ENCODE measurements at places on chromosomes 7 and 10.

- no peak for DNase-seq
These were observed 103.7 kb downstream of the MACC1 start for GRCh38 chr7:20113427-20114027.

DNA sequence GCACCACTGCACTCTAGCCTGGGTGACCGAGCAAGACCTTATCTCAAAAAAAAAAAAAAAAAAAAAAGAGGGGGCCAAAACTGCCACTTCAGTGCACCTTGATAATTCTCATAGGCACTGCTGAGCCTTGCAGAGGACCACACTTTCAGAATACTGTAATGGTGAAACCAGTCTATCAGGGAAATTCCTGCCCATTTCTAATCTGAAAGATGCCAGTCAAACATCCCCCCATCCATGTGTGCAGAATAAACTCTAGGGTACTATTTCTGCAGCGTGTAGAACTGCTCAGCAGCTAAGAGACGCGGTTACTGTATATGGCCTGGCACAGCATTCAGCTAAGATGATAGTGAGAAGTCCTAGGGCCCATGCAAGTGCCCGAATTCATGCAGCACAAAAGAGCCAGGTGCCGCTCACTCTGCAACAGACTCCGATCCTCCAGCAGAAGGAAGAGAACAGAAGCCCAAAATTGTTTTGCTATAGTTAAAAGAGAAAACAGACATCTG is 286.8 kb upstream of the KLF14 start:
- no peak for DNase-seq

GRCh38 chr7:134246347-134246746 is 70.4 kb downstream of the SLC35B4 start:
- DNase-seq: no peak

GRCh38 chr7:110803602-110804143 is 287.3 kb upstream of the LRRN3 start:
- no peak for DNase-seq

DNA sequence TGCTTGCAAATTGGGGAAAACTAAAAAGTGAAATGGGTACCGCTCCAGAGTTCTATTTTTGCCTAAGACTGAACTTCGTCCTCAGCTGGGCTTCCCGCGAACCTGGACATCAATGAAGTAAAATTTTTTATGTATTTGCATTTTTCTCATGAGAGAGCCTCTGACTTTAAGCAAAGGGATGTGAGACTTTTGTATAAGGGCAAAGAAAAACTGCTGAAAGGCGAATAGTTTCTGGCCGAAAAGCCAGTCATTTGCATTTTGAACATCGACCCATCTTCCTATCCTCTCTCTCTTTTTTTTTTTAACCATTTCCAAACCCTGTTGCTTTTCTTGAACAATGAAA is 573 bp downstream of the PMPCB start:
- no peak for DNase-seq

DNA sequence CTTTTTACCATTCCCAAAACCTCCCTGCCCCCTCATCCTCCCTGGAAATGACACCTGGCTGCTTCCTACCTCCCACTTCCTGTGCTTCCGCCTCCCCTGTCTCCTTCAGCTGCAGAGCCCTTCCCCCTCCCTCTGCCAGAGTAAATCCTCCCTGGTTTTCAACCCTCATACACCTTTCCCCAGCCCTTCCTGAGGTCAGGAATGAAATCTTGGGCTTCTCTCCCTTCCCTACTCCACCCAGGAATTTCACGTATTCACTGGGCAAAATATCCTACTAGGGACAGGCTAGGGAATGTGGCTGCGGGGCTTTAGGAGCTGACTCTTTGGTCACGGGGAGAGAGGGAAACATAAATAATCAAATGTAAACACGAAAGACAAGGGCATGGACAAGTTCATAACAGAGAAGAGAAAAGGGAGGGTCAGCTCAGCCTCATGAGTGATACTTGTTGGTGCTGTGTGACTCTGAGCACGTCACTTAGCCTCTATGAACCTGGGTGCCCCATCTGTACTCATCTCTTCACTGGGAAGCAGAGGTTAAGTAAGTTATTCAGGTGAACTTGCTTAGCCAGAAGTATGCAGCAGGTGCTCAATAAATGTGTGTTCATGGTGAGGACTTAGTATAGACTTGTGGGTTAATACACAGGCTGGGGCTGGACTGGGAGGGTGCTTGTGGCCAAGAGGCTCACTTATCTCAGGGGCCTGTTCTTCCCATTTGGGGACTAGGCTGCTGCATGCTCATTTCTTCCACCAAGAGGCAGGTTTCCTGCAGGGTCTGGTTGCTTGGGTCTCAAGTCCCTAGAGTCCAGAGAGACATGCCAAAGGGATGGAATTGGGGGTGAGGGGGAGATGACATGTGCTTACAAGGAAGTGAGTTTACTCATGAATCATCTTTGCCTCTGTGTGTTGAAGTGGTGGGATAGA is 10.0 kb upstream of the DUSP5 start:
- no peak for DNase-seq

GRCh38 chr7:151732834-151733592 is 143.9 kb downstream of the PRKAG2 start:
- DNase-seq: no peak

DNA sequence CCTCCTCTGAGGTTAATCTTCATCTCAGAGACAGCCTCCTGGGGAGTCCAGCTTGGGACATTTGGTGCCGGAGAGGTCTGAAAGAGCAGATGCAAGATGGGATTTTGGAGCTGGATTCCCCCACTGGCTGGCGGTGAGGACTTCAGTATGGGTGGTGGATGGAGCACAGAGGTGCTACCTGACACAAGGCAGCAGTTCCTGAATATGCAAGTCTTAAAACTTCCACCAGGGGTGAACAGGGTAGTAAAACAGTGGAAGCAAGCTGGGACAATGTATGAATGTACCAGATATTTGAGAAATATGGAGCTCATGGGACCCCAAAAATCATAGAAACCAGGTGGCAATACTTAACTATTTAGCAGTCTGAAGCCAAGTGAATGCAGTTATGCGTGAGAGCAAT is 4.8 kb upstream of the TAF3 start:
- no peak for DNase-seq

DNA sequence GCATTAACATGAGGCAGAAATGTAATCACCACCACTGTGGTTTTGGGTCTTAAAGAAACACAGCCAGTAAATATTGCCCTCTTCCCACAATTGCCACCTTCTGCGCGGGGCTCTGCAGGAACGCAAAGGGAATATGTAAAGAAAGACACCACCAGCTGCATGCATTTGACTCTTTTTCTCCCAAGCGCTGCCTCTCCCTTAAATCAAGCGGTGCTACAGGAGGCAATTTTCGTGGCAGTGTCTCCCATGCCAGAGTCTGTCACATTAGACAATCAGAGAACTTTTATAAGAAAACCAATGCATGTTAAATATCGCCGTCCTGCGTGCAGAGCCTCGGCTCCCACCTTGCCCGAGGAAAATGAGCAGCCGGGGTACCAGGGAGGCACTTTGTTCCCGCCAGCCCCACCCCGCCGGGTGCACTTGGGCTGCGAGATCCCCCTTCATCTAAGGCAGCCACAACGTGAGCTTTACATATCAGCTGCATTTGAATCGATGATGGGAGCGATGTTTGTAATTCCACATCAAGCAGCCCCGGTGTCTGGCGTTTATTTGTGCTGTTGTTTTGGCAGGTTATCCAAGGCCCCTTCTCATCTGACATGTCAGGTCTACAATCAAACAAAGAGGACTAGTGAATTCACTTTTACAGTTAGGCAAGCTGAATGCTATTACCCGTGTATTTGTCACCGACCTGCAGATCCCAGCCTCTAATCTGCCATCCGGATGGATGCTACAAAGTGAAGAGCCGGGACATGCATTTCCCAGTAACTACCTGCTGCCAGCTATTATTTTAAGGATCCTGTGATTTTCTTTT is 72.3 kb upstream of the MGMT start:
- no peak for DNase-seq

- DNase-seq: no peak
These were observed 345.9 kb downstream of the PLXDC2 start for GRCh38 chr10:20162123-20162522.

Measured in CMK (cell line).